ENCODE measurements at places on chromosomes 11 and 22.

GRCh38 chr11:44927174-44927661 lies 23.5 kb downstream of the TP53I11 start:
- peak; percentile 78 for DNase-seq

DNA sequence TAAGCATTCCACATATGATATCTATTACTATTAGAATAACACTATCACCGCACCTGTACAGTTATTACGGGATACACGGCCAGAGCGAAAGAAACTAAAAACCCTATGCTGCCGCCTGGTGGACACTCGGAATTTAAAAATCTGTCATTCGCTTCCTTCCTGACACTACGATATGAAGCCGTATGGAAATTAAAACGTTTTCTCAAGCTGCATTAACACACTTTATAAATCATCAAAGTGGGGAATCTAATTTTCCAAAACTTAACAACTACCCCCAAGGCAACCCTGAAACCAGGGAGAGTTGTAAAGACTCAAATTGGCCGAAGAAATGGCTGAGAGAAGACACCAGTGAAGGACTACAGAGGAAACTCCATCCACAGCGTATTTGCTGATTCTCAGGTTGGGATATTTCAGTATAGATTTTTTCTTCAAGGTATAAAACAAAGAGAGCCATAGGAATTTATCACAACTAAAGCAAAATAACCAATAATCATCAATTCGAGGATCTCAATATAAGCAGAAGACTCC lies 1.4 kb downstream of the CCDC73 start:
- DNase-seq = peak; percentile 43

DNA sequence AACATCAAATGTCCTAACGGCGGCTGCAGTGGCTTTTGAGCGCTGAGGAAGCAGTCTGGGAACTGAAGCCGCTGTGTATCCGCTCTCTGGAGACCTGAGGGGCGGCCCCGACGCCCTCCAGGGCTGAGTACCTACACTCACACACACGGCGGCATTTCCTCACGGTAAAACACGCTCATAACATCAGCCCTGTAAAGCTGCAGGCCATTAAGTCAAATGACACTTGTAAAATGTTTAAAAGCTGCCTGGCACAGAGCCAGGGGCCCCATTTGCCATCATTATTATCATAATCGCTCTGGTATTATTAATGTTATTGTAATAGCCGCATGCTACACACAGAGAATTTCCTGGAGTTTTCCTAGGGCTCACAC lies 5.1 kb downstream of the CARS1 start:
- no peak for DNase-seq

- DNase-seq = no peak
Observed at GRCh38 chr22:24187731-24188644, 6.7 kb downstream of the SUSD2 start.

GRCh38 chr11:23948851-23949250 lies 548.0 kb upstream of the LUZP2 start:
- no peak for DNase-seq

DNA sequence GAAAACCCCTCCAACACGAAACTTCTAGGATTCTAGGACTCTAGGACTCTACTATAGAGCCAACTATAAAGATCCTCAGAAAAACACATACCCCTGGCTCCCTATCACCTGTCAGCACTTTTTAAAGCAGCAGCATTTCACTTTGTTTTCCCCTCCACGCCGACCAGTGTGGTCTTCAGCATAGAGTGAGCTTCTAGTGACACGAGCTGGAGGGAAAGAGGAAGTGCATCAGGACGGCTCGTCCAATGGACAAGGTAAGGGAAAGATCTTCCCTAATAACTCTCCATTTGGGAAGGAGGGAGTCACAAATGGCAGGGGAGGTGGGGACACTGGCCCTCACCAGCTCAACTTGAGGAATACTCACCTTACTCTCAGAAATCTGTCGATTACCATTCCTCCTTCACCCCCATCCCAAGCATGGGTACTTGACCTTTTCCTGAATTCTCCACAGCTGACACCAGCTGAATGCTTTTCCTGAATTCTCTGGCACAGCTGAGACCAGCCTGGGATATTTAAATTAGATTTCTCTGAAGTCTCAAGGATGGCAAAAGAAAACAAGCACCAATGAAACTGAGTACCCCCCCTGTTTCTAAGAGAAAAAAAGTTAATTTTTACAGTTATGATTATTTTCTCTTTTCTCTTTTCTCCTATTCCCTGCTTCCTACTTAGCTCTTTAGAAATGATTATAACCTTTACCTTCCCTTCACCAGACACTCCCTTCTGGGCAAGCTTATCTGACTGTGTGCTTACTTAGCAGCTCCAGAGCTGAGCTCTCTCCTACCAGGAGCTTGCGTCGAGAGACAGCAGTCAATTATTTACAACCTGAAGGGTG lies 33.3 kb upstream of the NNMT start:
- no peak for DNase-seq

DNA sequence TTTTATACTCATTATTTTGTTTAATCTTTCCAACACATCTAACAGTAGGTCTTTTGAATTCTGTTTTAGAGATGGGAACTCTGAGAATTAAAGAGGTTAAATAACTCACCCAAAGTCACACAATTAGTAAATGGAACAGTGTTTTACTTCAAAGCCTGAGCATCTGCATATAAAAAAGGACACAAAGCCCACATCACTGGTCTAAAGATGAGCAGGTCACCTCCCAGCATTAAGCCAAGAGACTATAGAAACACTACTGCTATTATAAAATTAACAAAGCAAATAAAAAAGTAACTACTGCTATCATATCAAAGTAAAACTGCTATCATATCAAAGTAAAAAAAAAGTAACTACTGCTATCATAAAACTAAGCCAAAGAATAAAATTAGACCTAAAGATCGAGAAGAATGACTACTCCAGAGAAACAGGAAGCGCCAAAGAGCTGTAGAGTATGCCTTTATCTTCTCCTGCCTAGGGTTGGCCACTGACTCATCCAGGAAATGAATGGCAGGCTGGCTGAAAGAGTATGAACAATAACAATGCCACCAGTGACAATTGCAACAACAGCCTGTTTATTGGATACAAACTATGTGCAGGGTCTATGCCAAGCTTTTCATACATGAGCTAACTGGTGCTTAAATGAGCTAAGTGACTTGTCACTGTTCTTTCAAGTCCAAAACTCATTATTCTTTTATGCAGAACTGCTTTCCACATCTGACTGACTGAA lies 1153.0 kb upstream of the TENM4 start:
- no peak for DNase-seq
